SJSA1 (cell line): ENCODE measurements at places on chromosomes 2 and 18. TPM values are rescaled to one million over a fixed set of nuclear protein-coding genes. Genes with fewer than 3 reads are reported as not detected.
A peak's percentile ranks its signal among the peaks of the same experiment; 100 is the strongest.

DNA sequence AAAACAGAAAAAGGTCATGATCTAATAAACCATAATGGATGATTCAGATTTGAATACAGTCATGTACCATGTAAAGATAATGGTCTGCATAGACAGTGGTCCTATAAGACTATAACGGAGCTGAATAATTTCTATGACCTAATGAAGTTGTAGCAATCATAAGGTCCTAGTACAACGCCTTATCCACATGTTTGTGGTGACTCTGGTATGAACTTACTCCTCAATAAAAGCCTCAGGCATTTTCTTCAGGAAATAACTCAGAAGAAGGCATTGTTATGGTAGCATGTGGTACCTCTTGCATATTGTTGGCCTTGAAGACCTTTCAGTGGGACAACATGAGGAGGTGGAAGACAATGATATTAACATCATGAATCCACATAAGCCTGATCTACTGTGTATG, 883.3 kb downstream of the CNTNAP5 start:
- no peak for DNase-seq

DNA sequence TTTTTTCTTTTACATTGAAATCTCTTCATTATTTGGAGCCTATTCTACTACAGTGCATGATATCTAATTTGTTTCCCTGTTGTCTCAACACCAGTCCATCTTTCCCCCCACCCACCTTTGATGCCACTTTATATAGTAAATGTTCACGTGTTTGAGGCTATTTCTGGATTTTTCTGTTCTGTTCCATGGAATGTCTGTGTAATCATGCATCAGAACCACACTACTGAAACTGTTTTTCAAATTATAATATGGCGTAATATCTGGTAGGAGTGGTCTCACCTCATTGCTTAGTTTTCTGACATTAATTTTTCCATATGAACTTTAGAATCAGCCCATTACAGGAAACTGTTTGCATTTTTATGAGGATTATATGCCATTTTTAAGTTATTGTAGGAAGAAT, 19.1 kb upstream of the NARS1 start:
- DNase-seq = no peak

DNA sequence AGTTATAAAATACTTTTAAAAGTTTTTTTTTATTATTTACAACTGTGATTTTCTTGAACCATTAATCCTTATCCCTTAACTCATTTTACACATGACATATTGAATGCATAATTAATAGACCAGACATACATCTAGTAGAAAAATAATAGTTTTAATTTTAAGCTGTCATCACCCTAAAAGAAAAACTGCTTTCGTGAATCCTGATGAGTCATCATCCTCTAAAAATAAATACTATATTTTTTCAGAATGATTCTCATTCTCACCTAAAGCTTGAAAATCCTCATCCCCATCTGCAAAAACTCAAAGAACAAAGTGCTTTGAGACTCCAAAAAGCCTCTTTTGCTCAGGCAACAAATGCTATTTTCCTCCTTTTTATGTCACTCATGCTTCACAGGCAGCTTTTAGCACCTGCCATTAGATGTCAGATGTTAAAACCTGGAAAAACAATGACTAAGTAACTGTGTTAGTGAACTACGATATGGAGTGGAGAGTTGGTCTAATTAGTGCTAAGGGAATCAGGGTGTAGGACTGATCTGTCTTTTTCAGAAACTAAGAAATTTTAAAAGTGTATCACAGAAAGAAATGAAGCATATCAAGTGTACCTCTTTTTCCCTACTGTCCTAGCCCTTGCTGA, 297.6 kb downstream of the TMX3 start:
- no peak for DNase-seq

- no peak for DNase-seq
Measured at GRCh38 chr2:105279126-105279525, 37.6 kb downstream of the GPR45 start.

DNA sequence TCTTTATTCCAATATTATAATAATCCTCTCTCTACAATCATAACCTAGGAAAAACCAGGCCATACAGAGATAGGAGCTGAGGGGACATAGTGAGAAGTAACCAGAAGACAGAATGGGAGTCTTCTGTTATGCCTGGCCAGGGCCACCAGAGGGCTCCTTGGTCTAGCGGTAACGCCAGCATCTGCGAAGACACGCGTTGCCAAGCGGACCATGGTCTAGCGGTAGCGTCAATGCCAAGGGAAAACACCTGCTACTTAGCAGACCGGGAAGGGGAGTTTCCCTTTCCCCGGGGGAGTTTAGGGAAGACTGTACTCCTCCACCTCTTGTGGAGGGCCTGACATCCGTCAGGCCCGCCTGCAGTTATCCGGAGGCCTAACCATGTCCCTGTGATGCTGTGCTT, 36.6 kb downstream of the ARL6IP6 start:
- DNase-seq = no peak

DNA sequence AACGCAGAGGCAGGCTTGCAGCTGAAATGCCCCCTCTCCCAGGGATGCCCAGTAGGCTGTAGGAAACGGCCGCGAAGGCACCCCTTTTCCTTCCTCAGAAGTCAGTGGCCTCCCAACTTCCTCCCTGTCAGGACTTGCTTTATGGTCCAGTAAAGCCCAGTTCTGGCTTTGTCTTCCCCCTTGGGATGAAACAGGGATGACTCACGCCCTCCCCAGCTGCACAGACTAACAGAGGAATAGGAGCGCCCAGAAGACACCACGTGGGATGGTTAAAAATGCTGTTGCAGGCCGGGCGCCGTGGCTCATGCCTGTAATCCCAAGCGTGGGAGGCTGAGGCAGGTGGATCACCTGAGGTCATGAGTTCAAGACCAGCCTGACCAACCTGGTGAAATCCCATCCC, 6.9 kb downstream of the CREG2 start:
- DNase-seq = peak; percentile 67

GRCh38 chr2:207819021-207819797, 49.5 kb upstream of the FZD5 start:
- no peak for DNase-seq

DNA sequence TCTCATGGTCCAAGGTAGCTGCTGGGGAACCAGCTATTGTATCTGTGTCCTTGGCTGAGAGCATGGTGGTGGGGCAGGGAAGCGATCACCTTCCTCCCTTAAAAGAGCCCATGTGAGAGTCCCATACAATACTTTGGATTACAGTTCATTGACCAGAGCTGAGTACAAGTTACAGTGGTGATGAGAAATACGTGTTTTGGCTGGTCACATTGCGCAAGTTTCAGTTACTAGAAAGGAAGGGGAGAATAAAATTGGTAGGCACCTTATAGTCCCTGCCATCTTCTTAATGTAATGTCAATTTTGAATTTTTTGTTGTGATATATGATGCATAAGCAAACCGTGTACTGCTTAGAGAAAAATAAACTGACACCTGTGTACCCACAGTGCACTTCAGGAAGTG, 67.7 kb downstream of the ZNF407 start:
- DNase-seq = no peak

TCF23 gene
- total RNA-seq = not detected in 2 replicates

CD302 gene
- 12.6 and 16.4 TPM in 2 replicates for total RNA-seq

PID1 gene
- total RNA-seq = 0.18 and 2.1 TPM in 2 replicates
